ENCODE measurements at places on chromosomes 3 and 15.

- no peak for DNase-seq
These were observed 279.2 kb downstream of the TLE3 start for GRCh38 chr15:69818529-69818928.

DNA sequence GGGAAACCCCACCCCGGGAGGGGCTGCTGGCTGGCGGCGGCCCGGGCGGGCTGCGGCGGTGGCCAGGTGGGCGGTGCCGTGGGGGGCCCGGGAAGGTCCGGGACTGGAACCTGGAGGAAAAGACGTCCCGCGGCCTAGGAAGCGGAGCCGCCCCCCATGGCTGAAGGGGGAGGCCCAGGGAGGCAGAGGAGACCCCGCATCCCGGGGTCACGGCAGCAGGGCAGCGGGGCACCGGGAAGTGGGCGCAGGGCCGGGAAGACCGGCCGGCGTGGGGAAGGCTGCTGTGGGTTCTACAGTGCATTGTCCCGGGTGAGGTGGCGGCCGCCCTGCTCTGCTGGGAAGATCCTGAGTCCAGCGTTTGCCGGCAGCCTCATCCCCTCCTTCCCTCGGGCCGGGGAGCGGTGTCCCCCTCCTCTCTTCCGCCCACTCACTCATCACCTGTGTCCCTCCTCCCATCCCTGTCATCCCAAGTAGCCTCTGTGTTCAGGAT is 525 bp upstream of the FSTL1 start:
- DNase-seq = no peak

- no peak for DNase-seq
These were observed 30.4 kb upstream of the CLK3 start for GRCh38 chr15:74585191-74585590.

GRCh38 chr3:151398895-151399294 is 14.3 kb upstream of the P2RY12 start:
- DNase-seq = no peak

- DNase-seq = peak; percentile 42
These were observed 7.7 kb downstream of the BHLHE40 start for GRCh38 chr3:4986782-4987537.

GRCh38 chr3:181358562-181358961 is 353.2 kb upstream of the SOX2 start:
- no peak for DNase-seq

GRCh38 chr3:195715134-195715533 is 5.6 kb upstream of the MUC20 start:
- no peak for DNase-seq

- DNase-seq = no peak
These were observed 51.8 kb upstream of the NUDT16 start for GRCh38 chr3:131329774-131330173.

DNA sequence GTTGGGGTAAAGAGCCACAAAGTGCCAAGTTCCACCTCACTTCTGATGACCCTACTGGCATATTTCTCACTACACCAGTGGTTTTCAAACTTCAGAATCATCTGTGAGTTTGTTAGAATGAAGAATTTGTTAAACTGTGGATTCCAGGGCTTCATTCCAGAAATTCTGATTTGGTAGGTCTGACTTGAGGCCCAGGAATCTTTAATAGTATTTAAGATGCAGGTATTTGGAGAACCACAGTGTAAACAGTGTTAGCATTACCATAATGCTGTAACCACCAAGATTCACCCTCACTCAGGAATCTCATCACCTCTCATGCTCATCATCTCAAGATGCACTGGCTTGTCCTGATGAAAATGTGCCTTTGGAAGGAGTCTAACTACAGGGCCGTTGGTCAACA is 6.0 kb downstream of the KCNMB3 start:
- no peak for DNase-seq

DNA sequence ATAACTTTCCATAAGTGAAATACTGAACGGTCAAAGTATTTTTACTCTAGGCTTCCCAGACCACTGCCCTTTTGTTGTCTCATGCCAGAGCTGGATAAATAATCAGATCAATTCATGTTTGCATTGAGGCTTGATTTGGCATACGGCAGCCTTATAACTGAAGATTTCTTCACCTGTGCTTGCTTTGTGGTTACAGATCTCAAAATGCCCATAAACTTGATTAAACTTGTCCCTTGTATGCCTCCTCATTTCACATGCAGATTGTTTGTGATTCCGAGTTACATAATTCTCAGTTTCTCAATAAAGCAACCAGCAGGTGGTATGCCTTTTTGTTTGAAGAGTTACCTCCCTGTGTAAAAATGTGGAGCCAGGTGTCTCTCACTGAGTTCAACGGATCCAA is 211.4 kb upstream of the LRIG1 start:
- no peak for DNase-seq

GRCh38 chr3:32778389-32778788 is 39.4 kb upstream of the TRIM71 start:
- DNase-seq = no peak

DNA sequence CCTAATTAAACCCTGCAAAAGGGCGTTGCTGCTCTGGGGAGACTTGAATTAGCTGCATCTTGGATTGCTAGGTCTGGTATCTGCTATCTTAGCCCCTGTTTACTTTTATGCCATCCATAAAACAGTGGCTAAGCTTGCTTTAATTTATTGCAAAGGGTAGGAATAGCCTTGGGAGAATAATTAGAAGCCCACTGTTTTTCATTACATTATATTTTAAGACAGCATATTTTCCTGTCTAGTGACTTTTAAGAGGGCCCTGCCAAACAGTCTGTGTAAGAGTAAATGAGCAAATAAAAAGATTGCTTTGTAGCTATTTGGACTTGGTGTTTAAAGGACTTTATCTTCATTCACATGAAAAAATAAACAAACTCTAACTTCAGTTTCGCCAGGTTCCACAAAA is 17.4 kb upstream of the SUSD5 start:
- DNase-seq = no peak

DNA sequence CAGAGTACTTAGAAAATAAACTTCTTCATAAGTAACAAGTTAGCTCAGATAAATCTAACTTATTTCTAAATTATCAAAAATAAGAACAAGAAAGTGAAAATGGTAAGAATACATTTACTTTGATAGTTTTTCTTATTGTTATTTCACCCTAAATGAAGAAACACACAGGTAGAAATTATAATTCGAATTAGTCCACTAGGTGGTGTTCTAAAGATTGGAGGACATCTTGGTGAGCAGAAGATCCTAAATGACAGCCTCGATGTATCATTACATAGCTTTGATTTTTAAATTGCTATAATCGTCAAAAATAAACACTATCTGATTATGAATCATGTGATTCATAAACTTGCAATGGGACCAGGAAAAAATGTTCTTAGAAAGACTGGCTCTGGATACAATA is 280.8 kb upstream of the UBE2E2 start:
- DNase-seq = no peak

- no peak for DNase-seq
These were observed at the start of gene FBLN2 for GRCh38 chr3:13548696-13549622. FBLN2 (plus strand) TSS chr3:13549125; CDS start chr3:13570356, 21,231 bp downstream.

DNA sequence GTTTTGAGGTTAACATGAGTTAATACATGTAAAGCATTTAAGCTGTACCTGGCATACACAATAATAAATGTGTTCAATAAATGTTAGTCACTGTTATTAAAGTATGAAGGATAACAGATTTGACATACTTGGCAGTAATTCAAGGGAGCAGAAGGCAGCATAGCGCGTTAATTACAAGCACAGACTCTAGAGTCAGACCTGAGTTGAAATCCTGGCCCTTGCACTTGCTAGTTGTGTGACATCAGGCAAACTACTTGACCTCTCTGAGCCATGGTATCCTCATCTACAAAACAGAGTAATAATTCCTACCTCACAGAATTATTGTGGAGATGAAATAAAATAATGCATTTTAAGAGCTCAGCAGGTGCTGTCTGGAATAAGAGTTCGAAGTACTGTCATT is 5.4 kb downstream of the IFT122 start:
- DNase-seq = no peak

GRCh38 chr15:31400222-31400927 is 73.7 kb downstream of the KLF13 start:
- no peak for DNase-seq

GRCh38 chr3:153628591-153628990 is 466.6 kb downstream of the RAP2B start:
- DNase-seq = no peak

- no peak for DNase-seq
These were observed 49.4 kb downstream of the SEMA3G start for GRCh38 chr3:52395503-52395865.

DNA sequence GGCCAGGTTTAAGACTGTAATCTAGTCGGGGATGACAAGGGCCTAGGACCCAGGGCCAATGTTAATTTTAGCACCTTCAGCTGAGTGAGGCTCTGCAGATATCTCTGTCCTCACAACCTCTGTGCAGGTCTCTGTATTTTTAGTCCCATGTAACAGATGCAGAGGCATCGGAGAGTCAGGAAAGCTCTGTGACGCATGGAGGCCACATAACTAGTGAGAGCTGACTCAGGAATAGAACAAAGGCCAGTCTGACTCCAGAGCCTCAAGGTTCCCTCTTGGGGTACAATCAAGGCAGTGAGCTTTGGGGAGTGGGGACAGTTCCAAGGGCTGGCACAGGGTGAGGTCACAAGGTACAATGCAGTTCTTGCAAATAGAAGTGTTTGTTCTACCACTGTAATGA is 31.0 kb downstream of the FSTL1 start:
- DNase-seq = no peak

- no peak for DNase-seq
These were observed 299.5 kb downstream of the IL5RA start for GRCh38 chr3:2810723-2811122.

GRCh38 chr3:12681089-12681942 is 17.4 kb upstream of the RAF1 start:
- DNase-seq = no peak

DNA sequence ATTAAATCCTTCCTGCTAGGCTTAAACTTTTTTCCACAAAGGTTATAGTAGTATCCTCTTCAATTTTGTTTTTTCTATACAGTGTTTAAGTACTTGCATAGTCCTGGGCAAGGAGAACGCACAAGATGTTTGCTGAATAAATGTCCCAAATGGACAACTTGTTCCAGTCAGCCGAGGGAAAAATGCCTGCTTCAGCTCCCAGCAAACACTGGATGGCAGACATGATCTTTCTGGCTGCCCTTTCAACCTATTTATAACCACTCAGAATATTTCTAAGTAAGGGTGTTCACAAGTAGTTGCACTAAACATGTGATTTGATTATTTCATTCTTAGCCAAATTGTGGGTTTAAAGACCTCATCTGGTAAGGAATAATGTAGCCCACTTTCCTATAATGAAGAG is 29.8 kb downstream of the GNB4 start:
- DNase-seq = no peak

DNA sequence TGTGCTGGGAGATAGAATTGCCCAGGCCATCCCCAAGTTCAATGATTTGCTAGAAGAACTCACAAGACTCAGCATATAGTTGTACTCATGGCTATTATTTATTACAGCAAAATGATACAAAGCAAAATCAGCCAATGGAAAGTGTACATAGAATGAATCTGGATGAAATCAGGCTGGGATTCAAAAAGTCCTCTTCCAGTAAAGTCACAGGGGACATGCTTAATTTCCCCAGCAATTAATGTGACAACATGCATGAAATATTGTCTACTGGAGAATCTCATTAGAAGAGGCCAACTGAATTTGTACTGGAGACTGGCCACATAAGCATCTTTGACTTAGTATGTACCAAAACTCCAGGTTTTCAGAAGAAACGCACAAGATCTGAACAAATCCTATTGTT is 1043.1 kb downstream of the NAALADL2 start:
- no peak for DNase-seq

DNA sequence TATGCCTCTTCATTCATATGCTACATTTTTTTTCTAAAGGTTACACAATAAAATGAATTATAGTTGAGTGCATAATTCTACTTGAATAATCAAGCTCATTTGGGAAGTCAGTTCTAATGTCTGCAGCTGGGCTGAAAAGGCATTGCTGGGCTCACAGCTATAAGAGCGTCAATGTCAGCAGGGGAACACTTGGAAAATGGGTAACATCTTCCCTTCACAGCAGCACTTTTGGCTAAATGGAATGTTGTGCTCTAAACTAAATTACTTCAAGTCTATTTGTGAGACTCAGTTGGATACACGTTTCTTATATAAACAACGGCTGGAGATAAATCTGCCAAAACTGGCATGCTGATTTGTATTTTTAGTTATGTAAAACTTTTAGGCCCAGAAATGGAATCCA is 357.8 kb downstream of the TBL1XR1 start:
- no peak for DNase-seq

DNA sequence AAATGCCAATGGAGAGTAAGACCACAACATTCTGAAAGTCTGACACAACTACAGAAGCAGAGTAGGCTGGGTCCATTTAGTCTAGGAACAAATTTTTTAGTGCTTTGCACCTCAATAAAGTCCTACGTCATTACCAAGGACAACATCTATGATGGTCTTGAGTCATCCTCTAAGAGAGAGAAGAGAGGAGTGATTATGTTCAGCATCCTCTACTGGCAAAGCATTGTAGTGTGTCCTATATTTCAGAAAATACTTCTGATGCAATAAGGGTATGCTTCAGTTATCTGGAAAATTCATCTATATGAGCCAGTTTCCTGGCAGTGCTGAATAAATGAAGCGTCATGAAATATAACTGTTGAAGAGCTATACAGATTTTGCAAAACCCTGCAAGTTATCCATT is 95.6 kb downstream of the P2RY1 start:
- DNase-seq = no peak

- DNase-seq = no peak
These were observed 82.0 kb downstream of the CNTN4 start for GRCh38 chr3:2180634-2181033.

GRCh38 chr3:184466413-184466960 is 86.6 kb downstream of the CHRD start:
- no peak for DNase-seq

Measured in stimulated activated CD4-positive, alpha-beta T cell treated with anti-CD3 and anti-CD28 coated beads, Interleukin-4, amount 100 ng/mL, for 4 hours (primary cell).